ENCODE measurements at places on chromosomes 3 and 15.

GRCh38 chr3:34859746-34860145, 779.6 kb upstream of the ARPP21 start:
- no peak for DNase-seq

GRCh38 chr3:195116407-195117185, 154.4 kb downstream of the XXYLT1 start:
- DNase-seq, result no peak

DNA sequence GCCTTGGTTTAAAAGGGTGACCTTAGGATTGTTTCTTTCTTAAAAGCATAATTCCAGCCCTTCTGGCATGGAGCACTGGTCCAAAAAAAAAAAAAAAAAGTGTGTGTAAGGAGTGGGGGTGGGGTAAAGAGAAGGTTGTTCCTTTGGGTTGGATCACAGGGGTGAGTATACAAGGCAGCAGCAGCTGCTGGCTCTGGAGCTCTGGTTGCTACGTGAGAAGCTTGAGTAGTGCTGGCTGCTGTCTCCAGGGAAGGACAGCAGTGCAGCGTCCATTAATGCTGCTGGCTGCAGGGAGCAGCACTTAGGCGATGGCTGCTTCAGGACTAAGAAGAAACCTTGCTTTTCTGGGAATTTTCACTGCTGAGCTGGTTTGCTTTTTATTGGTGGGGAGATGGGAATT, 2.3 kb downstream of the SETD5 start:
- DNase-seq, result no peak

- no peak for DNase-seq
Observed at GRCh38 chr3:120198305-120198878, 86.6 kb downstream of the GPR156 start.

- no peak for DNase-seq
Observed at GRCh38 chr3:150259526-150260397, 148.3 kb upstream of the TSC22D2 start.

GRCh38 chr15:38876621-38877020, 312.0 kb upstream of the RASGRP1 start:
- DNase-seq, result no peak
